ENCODE measurements at places on chromosomes 4 and X.
A peak's percentile ranks its signal among the peaks of the same experiment; 100 is the strongest.

- H3K27ac ChIP-seq: no peak overlapping the region
- DNase-seq: no peak
- H3K4me1 ChIP-seq: no peaks in the 10 kb centered on the region
- no peaks in the 10 kb centered on the region for H3K27me3 ChIP-seq
- no peaks in the 10 kb centered on the region for H3K36me3 ChIP-seq
Measured at GRCh38 chr4:77126809-77127208, 30.2 kb upstream of the CCNG2 start.

DNA sequence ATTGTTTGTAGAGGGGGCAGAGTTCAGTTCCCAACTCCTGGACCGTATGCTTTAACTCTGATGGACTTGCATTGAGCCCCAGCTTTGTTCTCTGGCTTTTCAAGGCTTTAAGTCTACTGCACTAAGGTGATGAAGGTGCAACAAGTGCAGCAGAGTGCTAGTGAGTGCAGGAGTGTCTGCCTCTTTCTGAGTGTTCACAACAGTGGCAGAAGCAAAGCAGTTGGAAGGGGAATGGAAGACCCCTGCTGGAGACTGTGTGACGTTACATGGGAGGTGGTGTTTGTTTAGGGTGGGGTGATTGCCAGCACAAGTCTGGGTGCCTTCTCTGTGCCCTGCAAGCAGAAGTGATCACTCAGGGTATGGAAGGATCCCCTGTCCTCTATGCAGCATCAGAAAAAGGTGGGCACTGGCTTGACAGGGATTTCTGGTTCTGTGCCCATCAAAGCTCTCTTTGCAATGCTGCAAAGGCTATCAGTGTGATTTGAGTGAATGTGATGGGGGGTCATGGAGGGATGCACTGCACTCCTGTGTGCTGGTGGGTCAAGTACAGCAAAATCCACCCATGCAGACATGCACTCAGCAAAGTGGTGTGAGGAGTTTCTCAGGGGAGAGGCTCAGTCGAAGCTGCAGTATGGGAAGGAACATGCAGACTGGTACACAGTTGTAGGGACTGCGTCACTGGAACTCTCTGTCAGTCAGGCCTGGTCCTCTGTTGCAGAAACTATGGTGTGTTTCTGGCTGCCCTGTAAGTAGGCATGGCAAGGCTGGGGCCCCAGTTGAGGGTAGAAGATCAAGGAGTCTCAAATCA lies 70.9 kb upstream of the UGT2B7 start:
- H3K4me1 ChIP-seq: no peaks in the 10 kb centered on the region
- H3K27ac ChIP-seq: no peak overlapping the region
- no peaks in the 10 kb centered on the region for H3K27me3 ChIP-seq
- no peak overlapping the region for H3K4me3 ChIP-seq
- DNase-seq: peak; percentile 17
- no peaks in the 10 kb centered on the region for H3K36me3 ChIP-seq

GRCh38 chr4:16764622-16765021 lies 133.8 kb downstream of the LDB2 start:
- DNase-seq: no peak
- no peaks in the 10 kb centered on the region for H3K36me3 ChIP-seq

DNA sequence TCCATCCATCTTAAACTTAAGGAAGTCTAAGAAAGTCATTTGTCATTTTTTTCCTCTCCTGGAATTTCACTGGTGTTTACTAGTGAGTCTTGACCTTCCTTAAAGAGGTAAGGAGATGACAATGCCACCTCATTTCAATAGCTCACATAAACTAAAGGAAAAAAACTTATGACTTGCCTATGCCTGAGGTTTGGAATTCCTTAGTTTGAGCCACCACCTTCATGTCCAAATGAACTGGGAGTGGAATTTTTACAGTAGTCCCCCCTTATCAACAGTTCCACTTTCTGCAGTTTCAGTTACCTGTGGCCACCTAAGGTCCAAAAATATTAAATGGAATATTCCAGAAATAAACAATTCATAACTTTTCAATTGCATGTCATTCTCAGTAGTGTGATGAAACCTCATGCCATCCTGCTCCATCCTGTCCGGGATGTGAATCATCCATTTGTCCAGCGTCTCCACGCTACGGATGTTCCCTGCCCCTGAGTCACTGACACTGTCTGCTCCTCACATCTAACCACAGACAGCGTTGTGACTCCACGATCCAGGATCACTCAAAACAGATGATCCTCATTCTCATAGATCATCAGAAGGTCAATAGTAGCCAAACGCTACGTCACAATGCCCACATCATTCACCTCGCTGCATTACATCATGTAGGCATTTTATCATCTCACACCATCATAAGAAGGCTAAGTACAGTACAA lies 177.4 kb downstream of the SH3KBP1 start:
- H3K4me1 ChIP-seq: no peaks in the 10 kb centered on the region
- no peak overlapping the region for H3K4me3 ChIP-seq
- H3K27me3 ChIP-seq: no peaks in the 10 kb centered on the region
- no peaks in the 10 kb centered on the region for H3K36me3 ChIP-seq

DNA sequence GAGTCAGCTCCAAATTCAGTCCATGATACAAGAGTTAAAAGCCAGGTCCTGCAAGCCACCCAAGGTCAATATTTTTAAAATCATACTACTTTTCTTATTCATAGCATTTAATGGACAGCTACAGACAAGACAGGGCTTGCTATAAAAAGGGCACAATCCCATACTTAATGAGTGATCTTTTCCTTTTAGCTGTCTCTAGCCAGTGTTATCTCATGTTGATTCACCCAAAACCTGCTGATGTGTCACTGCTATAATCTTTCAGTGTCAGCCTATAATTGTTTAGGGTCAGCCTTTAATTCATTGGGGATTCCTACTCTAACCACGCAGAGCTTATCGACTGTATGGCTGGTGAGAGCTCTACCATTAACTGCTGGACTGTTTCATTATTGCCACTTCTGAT lies 51.2 kb upstream of the HCCS start:
- H3K4me1 ChIP-seq: no peaks in the 10 kb centered on the region
- H3K4me3 ChIP-seq: no peak overlapping the region
- H3K27ac ChIP-seq: no peak overlapping the region
- H3K27me3 ChIP-seq: no peaks in the 10 kb centered on the region
- DNase-seq: no peak

GRCh38 chr4:47213539-47213938 lies 182.2 kb downstream of the GABRB1 start:
- no peak for DNase-seq
- no peak overlapping the region for H3K4me3 ChIP-seq
- H3K27me3 ChIP-seq: no peaks in the 10 kb centered on the region
- H3K4me1 ChIP-seq: no peaks in the 10 kb centered on the region
- H3K36me3 ChIP-seq: no peaks in the 10 kb centered on the region

All from pancreas (tissue), 10 donors.